ENCODE measurements at places on chromosomes 1 and 21.
A peak's percentile ranks its signal among the peaks of the same experiment; 100 is the strongest.

DNA sequence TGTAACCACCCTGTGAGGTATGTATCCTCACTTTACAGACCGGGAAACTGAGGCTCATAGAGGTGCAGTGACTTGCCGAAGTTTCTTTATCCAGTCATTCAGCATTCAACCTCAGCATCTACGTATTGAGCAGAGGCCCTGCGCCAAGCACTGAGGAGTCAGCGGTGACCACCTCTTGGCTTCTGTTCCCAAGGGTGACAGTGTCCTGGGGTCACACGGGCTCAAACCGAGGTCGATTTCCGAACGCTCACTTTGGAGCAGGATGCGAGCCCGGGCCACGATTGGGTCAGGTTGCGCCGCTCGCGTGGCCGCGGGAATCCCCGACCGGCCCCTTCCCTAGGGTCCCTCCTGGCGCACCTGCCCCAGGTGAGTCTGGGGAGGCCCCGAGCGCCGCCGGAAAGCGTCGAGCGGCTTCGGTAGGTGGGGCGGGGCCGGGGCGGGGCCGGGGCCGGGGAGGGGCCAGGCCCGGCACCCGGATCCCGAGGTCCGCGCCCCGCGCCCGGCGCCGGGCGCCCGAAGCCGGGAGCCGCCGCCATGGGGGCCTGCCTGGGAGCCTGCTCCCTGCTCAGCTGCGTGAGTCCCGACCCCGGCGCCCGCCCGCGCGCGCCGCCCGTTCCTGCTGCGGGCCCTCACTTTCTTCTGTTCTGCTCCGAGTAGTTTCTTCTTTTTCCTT is at the start of gene SERINC2:
TSS of gene SERINC2 (plus strand) at position 482 of the 673 bp plus-strand sequence. CDS start at position 535, 53 bp downstream.
- no peak for DNase-seq

DNA sequence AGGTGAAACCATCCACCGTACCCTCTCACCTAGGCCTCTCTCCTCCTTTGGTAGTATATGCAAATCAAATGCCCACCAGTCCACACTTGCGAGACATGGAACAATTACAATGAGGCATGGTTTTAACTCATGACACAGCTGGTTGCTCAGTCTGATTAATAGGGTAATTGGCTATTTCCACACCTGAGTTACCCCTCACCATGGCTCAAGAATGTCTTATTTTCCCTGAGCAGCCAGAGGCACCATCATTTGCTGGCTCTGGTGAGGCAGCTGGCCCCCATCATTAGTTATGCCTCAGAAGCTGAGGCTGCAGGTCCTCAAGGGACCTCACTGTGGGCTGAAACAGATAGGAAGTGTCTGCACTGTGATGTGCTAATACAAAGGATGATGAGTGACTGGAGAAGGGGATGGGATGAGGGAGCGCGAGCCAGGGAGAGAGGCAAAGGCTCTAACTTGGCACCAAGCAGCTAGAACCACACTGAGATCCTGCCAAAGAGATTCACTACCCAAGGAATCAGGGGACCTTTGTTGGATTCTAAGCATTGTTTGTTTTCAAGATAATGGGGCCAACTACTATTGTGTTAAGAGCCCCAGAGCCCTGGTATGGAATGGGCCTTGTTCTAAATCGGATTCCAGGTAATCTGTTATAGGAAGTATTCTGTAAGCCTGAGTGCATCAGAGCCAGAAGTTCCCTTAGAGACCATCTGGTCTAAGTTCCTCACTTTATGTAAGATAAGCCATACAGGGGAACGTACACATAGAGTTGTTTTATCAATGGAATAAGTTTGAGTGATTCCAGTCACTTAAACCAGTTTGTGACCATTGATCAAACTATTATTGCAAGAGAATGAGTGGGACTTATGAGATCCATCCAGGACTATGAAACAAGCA is 80.0 kb upstream of the CNTN2 start:
- DNase-seq = no peak

- no peak for DNase-seq
Measured at GRCh38 chr1:84202126-84202525, 58.1 kb downstream of the PRKACB start.

DNA sequence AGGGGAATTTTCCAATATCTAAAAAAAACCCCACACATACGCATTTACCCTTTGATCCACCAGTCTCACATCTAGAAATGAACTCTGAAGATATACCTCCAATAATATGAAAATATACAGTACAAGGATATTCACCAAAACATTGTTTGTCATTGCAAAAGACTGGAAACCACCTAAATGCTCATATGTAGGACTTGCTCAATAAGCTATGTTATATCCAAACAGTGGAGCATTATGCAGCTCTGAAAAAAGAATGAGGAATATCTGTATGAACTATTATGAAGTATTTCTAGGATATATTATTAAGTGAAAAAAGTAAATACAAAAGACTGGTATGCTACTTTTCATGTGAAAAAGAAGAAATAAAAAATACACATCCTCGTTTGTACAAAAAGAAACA is 43.6 kb downstream of the CD55 start:
- DNase-seq = no peak

DNA sequence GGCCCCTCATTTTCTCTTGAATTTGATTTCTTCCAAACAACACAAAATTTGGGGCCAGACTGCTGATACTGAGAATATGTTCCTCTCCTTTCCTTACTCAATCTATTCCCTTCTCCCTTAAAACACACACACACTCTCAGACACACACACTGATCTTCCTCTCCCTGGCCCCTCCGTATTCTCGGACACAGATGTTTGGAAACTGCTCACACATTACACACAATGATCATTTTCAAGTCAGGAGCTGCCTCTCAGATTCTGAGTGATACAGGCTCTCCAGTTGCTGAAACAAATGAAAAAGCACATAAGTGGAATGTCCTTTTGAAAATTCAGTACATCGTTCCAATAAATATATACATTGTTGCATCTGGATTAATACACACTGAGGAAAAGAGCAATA is 161.3 kb downstream of the CLEC20A start:
- no peak for DNase-seq

DNA sequence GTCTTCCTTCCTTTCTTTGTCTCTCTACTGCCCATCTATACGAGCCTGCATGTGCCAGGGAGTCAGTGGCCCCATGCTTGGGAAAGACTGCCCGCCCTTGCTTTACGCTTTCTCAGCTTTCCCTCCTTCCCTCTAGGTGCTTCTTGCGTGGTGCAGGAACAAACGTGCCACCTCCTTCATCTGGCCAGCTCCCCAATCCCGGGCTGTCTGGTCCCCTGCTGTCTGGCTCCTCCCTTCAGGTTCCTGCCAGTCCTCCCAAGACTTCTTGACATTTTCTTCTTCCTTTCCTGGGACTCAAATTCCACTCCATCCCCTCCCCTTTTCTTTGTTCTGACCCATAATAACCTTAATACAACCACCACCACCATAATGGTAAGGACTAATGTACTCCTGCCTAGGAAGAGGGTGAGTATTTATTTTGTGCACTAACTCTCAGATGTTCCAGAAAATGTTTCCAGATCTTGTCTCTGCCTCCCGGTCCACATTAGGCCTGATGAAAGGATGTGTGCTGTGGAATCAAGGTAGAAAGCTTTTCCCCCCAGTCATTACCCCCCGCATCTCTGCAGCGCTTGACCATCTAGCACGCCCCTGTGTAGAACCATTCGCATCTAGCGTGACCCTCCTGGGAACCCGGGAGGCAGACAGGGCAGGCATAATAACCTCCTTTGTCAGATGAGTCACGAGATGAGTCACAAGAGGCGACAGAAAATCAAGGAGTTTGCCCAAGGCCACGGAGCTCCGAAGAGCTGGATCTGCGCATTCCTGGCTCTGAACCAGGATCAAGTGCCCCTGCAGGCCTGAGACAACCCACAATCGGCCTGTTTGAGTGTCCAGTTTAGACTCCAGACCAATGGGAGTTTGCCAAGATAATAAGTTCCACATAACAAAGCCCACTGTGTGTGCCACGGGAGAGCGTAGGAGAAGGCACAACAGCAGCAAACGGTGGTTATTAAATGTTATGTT is 60.1 kb upstream of the NEK2 start:
- peak; percentile 27 for DNase-seq

DNA sequence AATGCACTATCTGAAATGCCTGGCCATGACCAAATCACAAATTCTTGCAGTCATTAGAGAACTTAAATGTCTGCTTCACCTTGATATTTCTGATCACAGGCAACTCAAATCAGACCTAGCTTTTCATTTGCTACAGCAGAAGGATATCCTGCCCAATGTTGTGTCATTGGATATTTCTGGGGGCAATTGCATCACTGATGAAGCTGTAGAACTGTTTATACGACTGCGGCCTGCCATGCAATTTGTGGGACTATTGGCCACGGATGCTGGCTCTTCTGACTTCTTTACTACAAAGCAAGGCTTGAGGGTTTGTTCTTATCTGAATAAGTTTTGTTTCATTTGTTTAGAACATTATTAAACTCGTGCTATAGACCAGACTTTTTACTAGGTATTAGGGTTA is 14.9 kb downstream of the ZYG11A start:
- no peak for DNase-seq

DNA sequence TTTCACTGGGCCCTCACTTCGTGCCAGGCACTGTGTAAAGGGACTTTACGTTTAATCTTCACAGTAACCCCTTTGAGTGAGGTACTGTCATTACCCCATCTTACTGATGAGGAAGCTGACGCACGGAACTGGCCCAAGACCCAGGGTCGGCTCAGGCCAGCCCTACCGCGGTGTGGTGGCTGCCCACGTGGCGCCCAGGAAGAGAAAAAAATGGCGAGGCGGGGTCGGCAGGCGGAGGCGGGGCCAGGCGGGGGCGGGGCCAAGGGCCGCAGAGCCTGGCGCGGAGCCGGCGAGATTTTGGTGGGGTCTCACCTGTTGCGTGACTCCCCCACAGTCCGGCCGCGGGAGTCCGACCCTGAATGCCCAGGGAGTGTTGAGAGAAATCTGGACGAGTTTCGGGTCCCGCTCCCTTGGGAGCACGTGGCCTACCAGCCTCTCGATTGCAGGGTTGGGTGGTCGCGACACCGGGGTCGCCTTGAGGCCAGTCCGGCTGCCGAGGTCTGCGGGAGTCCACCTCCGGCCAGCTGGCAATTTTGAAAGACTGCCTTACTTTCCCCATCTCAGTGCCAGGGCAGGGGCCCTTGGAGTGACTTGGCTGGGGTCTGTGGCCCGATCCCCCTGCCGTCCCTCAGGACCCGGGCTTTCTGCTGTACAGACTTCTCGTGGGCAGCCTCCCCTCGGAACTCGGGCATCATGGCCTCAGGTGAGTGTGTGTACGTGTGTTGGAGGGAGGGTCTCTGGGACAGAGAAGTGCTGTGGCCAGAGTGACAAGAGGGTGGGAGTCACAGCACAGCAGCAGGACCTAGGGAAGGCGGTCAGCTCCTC is at the start of the genes AMPD2 and GNAT2:
TSS of gene AMPD2 (plus strand) at position 262 of the 825 bp plus-strand sequence. CDS start 1,339 bp downstream, outside the sequence.
TSS of gene GNAT2 (minus strand) at position 41 of the 825 bp plus-strand sequence. CDS start 6,746 bp downstream, outside the sequence.
- DNase-seq = peak; percentile 63

- DNase-seq = no peak
Measured at GRCh38 chr1:82867781-82868180, 1067.0 kb downstream of the ADGRL2 start.

DNA sequence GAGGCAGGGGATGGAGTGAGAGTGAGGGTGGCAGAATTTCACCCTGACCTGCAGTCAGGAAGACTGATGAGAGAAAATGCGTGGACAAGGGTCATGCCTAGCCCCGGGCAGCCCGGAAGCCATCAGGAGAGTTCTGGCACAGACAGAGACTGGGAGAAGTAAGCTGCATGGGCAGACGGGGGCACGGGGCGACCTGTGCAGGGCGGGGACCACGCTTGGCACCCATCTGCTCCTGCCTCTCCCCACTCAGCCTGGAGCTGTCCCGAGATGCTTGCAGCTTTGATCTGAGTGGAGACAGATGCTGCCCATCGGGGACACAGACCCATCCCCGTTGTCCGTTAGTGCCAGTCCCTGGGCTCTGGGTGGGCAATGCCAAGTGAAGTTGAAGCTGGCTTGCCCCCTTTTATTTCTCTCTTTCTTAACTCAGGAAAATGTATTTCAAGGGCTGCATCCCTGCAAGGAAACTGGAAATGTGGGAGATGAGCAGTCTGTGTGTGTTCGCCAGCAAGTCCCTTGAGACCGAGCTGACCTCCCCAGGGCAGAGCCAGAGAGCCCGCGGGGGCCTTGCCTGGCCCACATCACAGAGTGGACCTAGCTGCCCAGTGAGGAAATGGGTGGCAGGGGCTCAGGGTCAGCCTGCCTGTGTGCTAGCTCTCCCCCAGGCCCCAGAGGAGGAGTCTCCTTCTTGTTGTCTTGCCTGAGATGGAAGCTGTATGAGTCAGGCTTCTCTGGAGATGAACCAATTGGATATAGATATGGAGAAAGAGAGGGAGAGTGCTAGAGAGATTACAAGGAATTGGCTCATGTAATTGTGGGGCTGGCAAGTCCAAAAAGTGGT is 121.3 kb upstream of the C1orf174 start:
- no peak for DNase-seq

DNA sequence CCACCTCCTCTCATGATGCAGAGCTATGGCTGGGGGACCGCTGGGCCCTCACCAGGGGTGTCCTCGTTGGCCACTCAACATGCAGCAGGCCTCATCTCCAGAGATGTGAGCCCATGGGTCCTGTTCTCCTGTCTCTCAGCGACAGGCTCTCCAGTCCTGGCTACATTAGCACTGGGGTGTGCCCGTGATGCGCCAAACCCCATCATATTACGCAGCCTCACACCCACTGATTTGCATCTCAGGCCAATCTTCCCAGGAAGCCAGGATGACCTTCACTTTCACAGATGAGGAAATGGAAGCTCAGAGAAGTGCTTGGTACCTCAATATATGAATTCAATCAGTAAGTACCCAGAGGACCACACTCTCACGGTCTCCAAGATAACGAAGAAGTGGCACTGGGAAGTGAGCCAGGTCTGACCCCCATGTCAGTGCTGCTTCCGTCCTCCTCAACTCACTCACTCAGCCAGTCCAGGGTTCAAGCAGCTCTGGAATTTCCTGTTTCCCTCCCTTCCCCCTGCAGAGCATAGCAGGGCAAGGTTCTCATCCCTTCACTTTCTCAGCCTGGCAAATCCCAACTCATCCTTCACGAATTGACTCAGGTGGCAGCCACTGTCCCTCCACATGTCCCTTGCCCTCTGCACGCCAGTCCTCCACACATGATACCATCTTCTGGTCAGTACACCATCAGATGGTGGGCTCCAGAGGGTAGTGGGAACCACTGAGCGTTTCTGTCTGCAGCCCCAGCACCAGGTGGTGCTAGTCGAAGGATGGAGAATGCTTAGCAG is 28.9 kb upstream of the EVA1B start:
- DNase-seq = no peak

- DNase-seq = no peak
Measured at GRCh38 chr1:223747838-223748335, 35.5 kb downstream of the CAPN2 start.

GRCh38 chr1:11456965-11457364 is 22.0 kb upstream of the DISP3 start:
- no peak for DNase-seq

- no peak for DNase-seq
Measured at GRCh38 chr1:175221557-175222175, 29.1 kb upstream of the KIAA0040 start.

- DNase-seq = peak; percentile 67
Measured at GRCh38 chr1:167439301-167439988, 78.9 kb downstream of the CD247 start.

- no peak for DNase-seq
Measured at GRCh38 chr1:160040476-160040875, 8.7 kb upstream of the PIGM start.

Measured in neural crest cell (in vitro differentiated cells).